ENCODE measurements at places on chromosomes 5 and 9. TPM values are rescaled to one million over a fixed set of nuclear protein-coding genes. Genes with fewer than 3 reads are reported as not detected.
A peak's percentile ranks its signal among the peaks of the same experiment; 100 is the strongest.

The HDHD3 gene
- 12.5 TPM for total RNA-seq

DNA sequence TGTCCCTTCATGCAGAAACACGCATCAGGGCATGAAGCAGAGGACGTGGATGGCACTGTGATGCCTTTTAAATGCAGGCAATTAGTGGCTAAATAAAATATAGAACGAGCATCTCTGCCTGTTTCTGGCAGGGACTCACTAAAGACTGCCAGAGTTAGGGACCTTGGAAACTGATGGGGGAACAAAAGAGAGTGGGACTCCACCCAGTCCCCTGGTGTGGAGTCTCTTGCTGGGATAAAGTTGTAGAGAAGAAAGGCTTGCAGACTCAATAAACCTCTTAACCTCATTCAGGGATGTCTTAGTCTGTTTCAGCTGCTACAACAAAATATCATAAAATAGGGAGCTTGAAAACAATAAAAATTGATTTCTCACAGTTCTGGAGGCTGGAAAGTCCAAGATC, 87.6 kb upstream of the ARAP3 start:
- no peak for DNase-seq

GRCh38 chr9:109253637-109254284, 67.1 kb downstream of the EPB41L4B start:
- peak; percentile 92 for DNase-seq

The NAA35 gene
- 28.2 TPM for total RNA-seq

The CD14 gene
- not detected for total RNA-seq

DNA sequence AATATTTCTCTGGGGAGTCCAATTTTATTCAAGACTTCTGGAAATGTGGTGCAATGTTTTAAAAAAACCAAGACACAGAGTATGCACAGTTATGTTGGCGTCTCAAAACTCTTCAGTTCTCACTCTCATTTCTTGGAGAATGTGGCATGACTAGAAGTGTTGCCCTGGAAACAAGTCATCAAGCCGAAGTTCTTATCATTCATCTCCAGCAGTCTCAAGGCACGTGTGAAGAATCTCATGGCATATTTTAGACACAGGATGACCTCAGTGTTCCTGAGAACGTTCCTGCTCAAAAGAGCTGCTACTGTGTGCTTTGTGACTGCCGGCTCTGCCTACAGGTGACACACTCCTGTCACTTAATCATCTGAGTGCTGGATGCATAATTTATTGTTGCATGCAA, 147.4 kb upstream of the IRX4 start:
- DNase-seq, result no peak

The IFNA13 gene
- not detected for total RNA-seq

GRCh38 chr5:163260961-163261360, 176.4 kb upstream of the CCNG1 start:
- DNase-seq, result no peak
